ENCODE measurements at places on chromosomes 11 and 22. TPM values are rescaled to one million over a fixed set of nuclear protein-coding genes. Genes with fewer than 3 reads are reported as not detected.
A peak's percentile ranks its signal among the peaks of the same experiment; 100 is the strongest.

Gene CD248
- 12.3 TPM for total RNA-seq

Gene DDIAS
- 0.58 TPM for total RNA-seq

Gene MCHR1
- total RNA-seq: 0.36 TPM

Gene LRRC32
- total RNA-seq: 35.1 TPM

Gene ARHGAP42
- total RNA-seq: 11.1 TPM

Gene RNASEH2C
- total RNA-seq: 39.7 TPM

GRCh38 chr11:57191311-57192219, 9.8 kb downstream of the LRRC55 start:
- DNase-seq: no peak

- DNase-seq: no peak
These were observed 100.7 kb downstream of the MAML2 start for GRCh38 chr11:96242191-96242847.

GRCh38 chr22:26031641-26032040, 137.6 kb upstream of the SEZ6L start:
- DNase-seq: no peak

GRCh38 chr22:32219026-32219425, 14.2 kb upstream of the RFPL2 start:
- DNase-seq: no peak

GRCh38 chr22:47788461-47788860, 1026.0 kb downstream of the TBC1D22A start:
- no peak for DNase-seq

- DNase-seq: peak; percentile 43
These were observed 15.7 kb downstream of the RAC2 start for GRCh38 chr22:37228106-37229011.

DNA sequence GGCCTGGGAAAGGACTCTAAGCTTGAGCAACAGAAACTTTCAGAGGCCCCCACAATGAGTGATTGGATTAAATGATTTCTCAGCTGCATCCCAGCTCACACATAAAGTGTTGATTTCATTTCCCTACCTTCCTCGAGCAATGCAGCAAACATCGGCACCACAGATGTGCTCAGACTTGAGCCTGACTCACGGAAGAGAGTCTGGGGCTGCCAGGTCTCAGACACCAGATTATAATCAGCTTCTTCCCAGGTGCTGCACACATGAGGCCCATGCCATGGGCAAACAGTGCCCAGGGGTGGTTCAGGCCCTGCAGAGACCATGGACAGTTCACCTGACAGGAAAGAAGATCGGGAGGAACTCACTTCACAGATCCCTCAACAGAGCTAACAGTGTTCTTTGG, 226.6 kb upstream of the TENM4 start:
- DNase-seq: no peak

GRCh38 chr11:112281726-112282125, 21.1 kb upstream of the PLET1 start:
- no peak for DNase-seq

DNA sequence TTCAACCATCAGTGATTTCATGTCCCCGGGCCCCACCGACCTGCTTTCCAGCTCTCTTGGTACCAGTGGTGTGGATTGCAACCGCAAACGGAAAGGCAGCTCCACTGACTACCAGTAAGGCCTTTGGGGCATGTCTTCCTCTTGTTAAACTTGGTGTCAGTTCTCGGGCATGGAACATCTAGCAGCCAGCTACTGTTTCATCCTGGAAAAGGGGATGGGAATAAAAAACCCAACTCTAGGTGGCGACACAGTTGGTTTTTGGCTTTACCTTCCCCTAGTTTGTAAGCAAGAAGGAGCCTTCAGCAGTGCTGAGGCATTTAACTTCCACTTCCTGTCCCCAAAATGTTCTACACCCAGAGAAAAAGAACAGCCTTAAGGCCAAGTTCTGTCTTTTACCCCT, 76.7 kb downstream of the BMAL1 start:
- no peak for DNase-seq

All from left ventricle myocardium inferior (tissue), 1 donor.